Stimulated activated CD4-positive, alpha-beta T cell treated with anti-CD3 and anti-CD28 coated beads, Interleukin-2, amount 100 ng/mL, for 4 hours (primary cell): ENCODE measurements at places on chromosomes 11 and 22.

GRCh38 chr11:95849087-95849825 is 59.0 kb downstream of the CEP57 start:
- peak; percentile 22 for DNase-seq

GRCh38 chr11:17672469-17672868 is 46.9 kb upstream of the MYOD1 start:
- no peak for DNase-seq

DNA sequence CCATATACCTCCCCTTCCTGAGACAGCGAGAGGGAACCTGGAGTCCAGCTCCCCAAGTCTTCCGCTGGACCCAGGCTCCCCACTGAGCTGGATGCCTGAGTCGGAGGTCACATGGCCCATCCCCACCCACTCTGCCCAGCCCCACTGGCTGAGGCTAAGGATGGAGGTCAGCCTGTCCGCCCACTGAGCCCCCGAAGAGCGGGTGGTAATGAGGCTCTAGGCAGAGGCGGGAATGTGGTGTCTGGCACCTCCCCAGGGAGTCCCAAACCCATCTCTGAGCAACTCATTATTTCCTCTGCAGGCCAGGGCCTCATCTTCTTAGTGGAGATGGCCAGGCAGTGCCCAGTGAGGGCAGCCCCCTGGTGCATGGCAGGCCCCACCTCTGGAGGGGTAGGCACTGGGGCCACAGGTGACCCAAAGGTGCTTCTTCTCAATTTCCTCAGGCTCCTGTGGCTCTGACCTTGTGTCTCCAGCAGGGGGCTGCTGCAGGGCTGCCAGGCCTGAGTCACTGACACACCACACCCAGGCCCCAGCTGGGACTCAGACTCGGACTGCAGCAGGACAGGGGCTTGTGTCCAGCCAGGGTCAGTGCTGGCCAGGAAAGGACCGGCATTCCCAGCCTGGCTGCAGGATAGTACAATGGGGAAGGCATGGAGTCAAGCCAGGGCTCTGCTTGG is 10.2 kb upstream of the PDE2A start:
- DNase-seq = peak; percentile 19

DNA sequence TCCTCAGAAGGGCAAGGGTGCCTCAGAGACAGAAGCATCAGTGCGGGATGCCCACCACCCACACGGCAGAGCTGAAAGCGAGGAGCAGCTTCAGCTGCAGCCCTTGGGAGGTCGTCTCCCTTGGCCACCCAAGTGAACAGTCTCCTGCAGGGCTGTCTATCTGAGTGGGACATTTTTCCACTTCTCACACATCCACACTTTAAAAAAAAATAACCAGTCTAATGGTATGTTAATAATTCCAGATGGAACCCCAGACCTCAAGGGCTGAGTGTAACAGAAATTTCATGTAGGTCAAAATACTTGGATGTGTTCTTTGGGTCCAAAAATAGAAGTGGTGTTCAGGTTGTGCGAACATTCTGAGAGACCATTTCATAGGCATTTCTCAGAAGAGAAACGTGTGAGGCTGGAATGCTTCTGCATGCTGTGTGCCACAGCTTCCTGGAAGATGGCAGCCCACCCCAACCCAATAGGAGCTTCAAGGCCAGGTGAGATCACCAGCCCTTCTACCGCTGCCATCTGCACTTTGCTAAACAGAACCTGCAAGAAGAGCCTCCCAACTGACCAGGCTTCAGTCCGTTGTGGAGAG is 623.2 kb downstream of the OPCML start:
- no peak for DNase-seq

GRCh38 chr11:125165111-125165842 is 726 bp downstream of the PKNOX2 start:
- no peak for DNase-seq

DNA sequence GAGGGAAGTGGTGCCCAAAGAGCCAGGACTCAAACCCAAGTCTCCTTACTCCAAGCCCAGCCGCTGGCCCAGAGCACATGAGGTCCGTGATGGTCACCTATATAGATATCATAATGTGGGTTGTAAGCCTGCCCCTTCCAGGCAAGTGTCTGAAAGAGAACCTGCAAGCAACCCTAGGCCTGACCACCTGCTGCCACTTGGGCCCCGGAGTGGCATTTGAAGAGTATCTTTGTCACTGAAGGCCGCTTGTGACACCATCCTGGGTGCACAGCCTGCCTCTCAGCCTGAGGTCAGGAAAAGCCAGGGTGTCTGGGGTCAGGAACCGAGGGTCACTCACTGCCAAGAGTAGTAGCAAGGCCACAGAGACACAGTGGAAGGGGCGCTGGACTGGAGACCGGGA is 32.4 kb downstream of the OTOG start:
- no peak for DNase-seq

- no peak for DNase-seq
Observed at GRCh38 chr11:86990031-86990430, 34.8 kb upstream of the FZD4 start.

DNA sequence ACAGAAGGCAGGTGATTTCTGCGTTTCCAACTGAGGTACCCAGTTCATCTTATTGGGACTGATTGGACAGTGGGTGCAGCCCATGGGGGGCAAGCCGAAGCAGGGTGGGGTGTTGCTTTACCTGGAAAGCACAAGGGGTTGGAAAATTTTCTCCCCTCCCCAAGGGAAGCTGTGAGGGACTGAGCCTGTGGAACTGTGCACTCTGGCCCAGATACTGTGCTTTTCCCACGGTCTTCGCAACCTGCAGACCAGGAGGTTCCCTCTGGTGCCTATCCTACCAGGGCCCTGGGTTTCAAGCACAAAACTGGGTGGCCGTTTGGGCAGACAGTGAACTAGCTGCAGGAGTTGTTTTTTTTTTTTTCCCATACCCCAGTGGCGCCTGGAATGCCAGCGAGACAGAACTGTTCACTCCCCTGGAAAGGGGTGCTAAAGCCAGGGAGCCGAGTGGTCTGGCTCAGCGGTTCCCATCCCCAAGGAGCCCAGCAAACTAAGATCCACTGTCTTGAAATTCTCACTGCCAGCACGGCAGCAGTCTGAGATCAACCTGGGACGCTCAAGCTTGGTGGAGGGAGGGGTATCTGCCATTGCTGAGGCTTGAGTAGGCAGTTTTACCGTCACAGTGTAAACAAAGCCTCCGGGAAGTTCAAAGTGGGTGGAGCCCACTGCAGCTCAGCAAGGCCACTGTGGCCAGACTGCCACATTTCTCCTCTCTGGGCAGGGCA is 97.2 kb downstream of the JRKL start:
- DNase-seq = no peak

GRCh38 chr11:83694191-83694910 is 408.2 kb upstream of the CCDC90B start:
- no peak for DNase-seq

GRCh38 chr11:26088391-26088790 is 243.5 kb upstream of the ANO3 start:
- DNase-seq = no peak

DNA sequence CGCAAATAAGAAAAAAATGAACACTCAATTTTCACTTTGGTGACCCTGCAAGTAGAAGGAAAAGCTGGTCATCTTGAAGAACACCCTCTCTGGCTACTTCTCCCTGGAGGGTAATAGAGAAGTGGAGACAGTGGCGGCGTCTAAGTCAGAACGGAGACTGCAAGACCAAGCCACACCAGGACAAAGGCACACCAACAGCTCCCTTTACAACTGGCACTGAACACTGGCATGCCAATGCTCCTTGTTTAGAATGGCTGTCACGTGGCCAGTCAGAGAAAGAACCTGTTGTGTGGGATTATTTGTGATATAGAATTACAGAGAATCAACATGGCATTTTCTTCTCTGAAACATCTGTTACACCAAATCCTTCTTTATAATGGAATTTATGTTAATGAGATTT is 61.3 kb upstream of the YPEL1 start:
- DNase-seq = no peak

- DNase-seq = no peak
Observed at GRCh38 chr11:64742087-64742888, 1.7 kb downstream of the RASGRP2 start.

- DNase-seq = no peak
Observed at GRCh38 chr11:43419460-43419859, 60.7 kb downstream of the TTC17 start.

GRCh38 chr11:113615098-113615497 is 91.0 kb downstream of the TMPRSS5 start:
- DNase-seq = no peak
